ENCODE measurements at places on chromosomes 5 and 9.
A peak's percentile ranks its signal among the peaks of the same experiment; 100 is the strongest.

DNA sequence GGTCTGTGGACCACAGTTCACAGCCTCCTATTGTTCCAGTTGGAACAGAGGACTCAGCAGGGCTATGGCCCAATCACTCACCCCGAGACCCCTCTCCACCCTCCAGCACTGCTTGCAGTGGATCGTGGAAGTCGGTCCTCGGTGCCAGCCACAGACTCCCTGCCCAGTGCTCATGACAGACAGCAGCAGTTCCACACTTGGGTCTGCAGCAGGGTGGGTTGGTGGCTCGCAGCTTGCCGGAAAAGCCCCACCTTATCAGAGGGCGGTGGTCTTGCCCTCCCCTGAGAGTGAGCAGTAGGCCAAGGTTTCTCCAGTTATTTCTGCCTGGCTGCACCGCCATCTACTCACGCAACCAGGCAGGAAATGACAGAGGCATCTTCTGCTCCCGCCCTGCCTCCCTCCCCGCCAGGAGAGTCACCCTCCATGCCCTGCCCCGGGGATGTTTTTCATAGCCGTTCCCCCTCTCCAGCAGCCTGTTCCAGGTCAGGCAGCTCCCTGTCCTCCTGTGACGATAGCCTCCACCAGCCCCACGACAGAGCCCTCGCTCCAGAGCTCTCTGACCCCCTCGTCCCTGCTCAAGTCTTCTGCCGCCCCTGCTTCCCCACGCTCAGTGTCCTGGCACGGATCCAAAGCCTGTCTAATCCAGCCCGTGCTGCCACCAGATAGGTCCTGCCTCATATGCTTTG lies 34.5 kb downstream of the UNC5A start:
- DNase-seq, result no peak

- no peak for DNase-seq
These were observed 24.0 kb downstream of the GALNT10 start for GRCh38 chr5:154214371-154215106.

GRCh38 chr9:30982301-30982700 lies 1402.1 kb upstream of the ACO1 start:
- no peak for DNase-seq

GRCh38 chr9:108546215-108546614 lies 309.6 kb downstream of the ACTL7B start:
- DNase-seq, result no peak

GRCh38 chr9:7258688-7259396 lies 501.1 kb downstream of the KDM4C start:
- DNase-seq, result no peak

DNA sequence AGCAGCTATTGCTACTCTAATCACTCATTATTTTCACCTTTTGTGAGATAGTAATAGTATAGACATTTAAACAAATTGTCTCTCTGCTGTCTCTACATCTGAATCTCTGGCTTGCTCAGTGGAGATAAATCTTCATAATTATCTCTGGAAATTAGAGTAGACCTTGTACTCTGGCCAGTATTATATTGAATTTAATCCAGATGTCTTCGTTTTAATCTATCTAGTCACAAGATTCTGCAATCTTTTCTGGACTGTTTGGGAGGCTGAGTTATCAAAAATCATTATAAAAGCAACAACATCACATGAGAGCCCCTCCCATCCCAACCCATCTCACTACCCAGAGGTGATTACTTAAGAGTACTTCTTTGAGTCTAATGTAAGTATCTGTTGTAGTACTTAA lies 19.0 kb downstream of the ARHGAP26 start:
- DNase-seq, result no peak

DNA sequence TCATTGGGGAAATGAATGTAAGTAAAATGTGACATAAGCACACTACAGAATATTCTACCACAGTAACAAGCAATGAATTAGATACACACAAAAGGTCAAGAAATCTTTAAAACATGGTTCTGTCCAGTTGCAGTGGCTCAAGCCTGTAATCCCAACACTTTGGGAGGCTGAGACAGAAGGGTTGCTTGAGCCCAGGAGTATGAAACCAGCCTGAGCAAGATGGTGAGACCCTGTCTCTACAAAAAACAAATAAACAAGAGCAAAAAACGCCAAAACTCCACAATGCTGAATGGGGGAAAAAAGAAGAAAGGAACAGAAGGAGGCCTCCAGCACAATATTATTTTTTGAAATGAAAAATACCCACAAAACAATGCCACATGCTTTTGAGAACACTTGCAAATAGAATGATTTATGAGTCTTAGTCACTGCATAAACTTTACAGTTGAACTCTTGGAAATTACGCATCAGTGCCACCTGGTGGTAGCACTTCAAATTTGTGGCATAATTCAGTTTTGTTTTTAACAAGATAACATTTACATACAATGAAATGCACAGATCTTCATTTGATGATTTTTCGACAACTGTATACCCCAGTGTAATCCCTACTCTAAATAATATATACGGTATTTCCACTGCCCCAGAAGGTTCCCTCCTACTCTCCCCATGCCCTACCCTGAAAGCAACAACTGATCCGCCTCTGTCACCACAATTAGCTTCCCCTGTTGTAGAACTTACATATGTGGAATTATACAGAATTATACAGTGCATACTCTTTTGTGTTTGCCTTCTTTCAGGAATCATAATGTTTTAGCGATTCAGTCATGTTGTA lies 14.4 kb upstream of the SPINK4 start:
- DNase-seq, result peak; percentile 73

DNA sequence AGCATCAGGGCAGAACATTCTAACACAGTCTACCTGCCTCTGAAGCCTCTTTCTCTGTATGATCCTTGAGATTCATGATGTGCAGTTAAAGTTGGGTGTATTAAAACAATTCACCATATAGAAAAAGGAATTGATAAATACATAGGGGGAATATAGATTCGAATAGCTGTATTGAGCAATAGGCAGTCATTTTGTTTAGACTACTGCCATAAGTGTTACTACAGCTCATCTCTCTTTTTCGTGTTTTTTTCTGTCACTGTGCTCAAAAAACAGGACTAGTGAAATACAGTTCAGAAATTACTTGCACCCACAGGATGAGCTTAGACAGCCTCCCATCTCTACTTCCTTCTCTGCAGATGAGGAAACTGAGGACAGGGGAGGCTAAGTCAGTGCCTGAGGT lies 144.6 kb upstream of the FBN2 start:
- no peak for DNase-seq

- DNase-seq, result no peak
These were observed 7.6 kb upstream of the SPATA31E1 start for GRCh38 chr9:87875060-87875459.

DNA sequence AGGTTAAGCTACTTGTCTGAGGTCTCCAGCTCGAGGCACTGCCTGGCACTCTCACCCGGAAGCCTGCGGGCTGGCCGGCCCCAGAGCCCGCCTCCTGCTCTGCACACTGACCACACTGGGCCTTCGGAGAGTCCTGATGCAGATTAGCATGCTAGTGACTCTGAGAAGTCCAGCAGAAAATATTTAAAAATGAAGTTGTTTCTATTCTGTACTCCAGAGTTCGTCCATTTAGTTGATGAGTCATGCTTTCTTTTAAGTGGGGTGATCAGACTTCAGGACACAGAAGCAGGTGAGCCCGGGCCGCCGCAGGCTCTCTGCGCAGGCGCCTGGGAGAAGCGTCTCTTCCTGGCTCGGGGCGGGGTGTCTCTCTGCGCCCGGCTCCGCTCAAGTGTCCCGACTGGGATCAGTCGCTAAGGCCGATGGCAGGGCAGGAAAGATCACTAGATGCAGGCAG lies 32.5 kb downstream of the FAM240B start:
- no peak for DNase-seq

DNA sequence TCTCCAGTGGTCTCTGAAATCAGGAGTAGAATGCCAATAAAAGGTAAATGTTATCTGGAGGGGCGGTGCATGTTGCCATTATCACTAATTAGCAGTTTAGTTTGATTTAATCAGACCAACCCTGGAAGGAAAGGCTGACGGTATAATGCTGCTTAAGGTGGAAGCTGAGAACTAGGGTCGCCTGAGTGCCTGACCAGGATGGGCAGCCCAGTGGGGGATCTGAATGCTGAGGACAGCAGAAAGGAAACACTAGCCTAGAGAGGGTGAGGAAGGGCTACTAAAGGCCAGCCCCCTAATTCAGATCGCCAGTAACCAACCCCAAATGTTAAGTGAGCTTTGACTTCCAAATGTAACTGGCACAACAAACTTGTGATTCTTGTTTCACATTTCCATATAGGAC lies 172.2 kb downstream of the APBA1 start:
- DNase-seq, result no peak

- no peak for DNase-seq
These were observed 49.7 kb downstream of the MYO10 start for GRCh38 chr5:16886366-16886736.

DNA sequence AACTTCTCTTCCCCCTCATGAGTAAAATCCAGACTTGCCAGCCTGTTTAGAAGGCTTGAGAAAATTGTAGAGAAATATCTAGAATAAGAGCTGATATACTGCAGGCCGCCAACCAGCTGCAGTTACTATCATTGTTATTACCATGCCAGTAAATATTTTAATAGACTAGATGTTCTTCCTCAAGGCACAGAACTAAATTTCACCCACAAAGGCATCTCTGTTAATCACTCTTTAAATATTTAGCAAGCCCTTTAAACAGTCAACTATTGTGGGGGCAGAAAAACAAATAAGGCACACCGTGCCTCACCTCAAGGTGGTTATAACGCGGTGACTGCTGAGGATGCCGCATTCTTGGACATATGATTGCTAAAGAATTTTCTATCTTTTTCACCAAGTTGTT lies 147.0 kb downstream of the SPOCK1 start:
- DNase-seq, result no peak

- DNase-seq, result no peak
These were observed 57.5 kb downstream of the ZNF510 start for GRCh38 chr9:96720435-96720834.

DNA sequence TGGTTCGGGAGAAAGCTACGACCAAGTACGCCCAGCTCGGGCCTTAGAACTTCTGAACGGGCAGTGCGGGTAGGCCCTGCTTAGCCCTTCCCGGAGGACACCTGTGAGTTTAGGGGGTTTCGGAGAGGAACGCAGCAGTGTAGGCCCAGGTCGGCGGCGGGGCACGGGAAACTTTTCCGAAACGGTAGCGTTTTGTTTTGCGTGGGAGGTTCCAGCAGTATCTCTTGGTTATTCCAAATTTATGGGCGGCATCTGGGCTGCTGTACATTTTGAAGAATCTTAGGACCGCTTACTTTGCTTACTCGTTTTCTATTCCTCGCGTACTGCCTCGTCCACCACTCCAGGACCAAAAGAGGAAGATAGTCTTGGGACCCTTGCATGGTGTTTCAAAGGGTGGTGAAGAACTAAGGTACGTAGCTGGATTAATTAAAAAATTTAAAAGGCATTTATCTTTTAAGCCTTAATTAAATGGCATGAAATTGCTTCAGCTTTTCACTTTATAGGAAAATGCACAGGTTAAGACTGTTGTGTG lies 492 bp downstream of the TENT2 start:
- no peak for DNase-seq

GRCh38 chr5:179699616-179700237 lies 960 bp downstream of the CANX start:
- peak; percentile 47 for DNase-seq

DNA sequence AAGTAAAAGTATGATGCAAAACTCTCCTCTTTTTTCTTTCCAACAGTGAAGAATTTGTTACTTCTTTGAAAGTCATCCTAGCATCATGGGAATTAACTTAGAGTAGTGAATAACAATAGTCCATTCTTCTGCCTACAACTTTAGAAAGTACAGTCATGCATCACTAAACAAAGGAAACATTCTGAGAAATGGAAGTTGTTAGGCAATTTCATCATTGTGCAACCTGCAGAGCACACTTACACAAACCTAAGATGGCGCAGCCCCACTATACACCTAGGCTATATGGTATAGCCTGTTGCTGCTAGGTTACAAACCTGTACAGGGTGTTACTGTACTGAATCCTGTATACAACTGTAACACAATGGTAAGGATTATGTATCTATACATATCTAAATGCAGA lies 1209.3 kb upstream of the C9orf72 start:
- no peak for DNase-seq

GRCh38 chr5:123659011-123659410 lies 147.0 kb downstream of the CSNK1G3 start:
- no peak for DNase-seq

DNA sequence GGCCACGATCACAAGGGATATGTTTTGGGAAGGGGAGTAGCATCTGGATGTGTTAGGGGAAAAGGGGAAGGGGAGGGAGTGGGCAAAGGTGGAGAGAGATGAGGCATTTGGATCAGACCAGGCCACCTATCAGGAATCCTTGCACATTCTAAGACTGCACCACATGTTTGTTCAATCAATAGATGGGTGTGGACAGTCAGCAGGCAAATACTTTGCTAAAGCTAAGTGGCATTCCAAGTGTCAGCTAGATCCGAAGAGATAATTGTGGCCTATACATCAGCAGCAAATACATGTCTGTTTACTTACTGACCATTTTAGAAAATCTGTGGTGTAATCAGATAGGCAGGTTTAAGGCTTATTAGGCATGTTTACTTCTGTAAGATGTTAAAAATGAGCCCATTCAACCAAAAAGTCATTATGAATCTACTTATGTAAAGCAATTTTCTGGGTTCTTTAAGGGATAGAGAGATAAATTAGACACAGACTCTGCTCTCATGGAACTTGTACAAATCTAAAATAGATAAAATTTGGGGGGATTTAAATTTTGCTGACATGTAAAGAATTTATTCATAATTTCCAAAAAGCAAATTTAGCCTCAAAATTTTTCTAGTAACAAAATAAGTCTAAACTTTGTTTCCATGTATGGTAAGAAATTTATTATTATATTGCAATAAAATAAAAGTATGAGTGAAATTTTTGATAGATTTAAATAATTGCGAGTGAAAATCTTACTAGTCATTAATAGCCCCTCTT lies 107.3 kb downstream of the SNCAIP start:
- DNase-seq, result no peak

GRCh38 chr9:19231904-19232822 lies 1.7 kb downstream of the DENND4C start:
- DNase-seq, result no peak

DNA sequence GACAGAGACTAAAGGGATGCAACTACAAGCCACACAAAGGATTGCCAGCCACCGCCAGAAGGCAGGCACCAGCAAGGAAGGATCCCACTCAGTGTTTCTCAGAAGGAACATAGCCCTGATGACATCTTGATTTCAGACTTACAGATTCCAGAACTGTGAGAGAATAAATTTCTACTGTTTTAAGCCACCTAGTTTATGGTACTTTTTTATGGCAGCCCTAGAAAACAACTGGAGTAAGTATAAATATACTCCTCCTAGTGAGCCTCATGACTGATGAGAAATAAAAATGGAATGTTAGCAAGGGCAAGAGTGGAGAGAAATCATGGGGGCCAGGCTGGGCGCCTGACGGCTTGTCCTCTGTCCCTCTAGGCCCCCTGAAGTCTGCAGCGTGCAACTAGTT lies 307.3 kb downstream of the PIK3R1 start:
- DNase-seq, result no peak

- DNase-seq, result no peak
These were observed 64.3 kb downstream of the GRIN3A start for GRCh38 chr9:101674165-101674564.

DNA sequence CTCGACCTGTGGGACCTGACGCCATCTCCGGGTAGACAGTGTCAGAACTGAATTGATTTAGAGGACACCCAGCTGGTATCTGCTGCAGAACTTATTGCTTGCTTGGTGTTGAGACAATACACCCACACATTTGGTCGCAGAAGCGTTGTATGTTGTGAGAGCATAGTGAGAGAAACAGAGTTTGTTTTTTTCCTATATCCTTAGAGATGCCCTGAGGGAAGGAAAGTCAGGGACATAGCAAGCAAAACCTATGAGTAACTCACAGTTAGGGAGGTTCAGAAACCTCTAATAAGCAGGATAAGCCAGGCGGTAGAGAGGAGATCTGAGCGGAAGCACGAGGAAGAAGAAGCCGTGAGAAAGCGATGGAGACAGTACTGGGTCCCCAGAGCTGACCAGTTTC lies 59.8 kb downstream of the PTCD2 start:
- no peak for DNase-seq
